SK-N-SH treated with all-trans-retinoic acid at 6 μM for 48 hours (cell line): ENCODE measurements at places on chromosomes 7 and 10.

- no peak for ATAC-seq
Observed at GRCh38 chr7:138328215-138328614, 131.8 kb upstream of the TRIM24 start.

GRCh38 chr7:22958742-22959141, 55.2 kb downstream of the HYCC1 start:
- ATAC-seq, result no peak

DNA sequence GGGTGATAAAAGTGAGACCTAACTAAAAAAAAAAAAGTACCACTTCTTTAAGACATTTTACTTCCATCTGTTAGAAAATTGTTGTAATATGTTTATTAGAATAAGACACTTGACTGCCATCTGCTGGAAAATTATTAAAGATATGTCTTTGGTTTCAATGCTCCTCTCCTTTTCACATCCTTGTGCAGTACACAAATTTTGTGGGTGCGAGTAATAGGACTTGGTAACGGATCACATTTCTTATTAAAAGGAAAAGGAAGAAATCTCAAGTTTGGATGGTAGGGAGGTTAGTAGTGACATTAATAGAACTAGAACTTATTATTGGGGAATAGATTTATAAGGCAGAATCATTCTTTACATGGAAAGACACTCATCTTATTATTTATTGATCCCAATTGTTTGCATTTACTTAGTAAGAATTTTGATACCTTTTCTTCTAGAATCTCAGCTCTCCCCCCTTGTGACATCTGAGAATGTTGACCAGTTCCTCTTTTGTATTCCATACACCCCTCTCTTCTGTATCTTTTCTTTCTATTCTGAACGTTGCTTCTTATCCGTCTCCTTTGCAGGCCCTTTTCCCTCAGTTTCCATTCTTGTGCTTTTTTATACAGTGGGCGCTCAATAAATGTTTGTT, 43.0 kb upstream of the RPA3 start:
- peak; percentile 83 for ATAC-seq

- no peak for ATAC-seq
Observed at GRCh38 chr10:77673515-77674140, 36.0 kb upstream of the KCNMA1 start.

DNA sequence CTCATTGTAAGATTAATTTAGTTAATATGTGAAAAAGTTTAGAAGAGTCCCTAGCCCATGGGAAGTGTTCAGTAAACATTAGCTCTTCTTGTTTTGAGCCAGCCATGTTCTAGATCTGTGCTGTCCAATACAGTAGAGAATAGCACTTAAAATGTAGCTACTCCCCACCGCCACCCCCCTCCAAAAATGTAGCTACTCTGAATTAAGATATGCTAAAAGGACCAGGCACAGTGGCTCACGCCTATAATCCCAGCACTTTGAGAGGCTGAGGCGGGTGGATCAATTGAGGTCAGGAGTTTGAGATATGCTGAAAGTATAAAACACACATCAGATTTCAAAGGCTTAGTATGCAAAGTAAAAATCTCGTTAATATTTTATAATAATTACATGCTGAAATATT, 47.3 kb upstream of the MXI1 start:
- ATAC-seq, result no peak

- ATAC-seq, result no peak
Observed at GRCh38 chr7:77359599-77359998, 56.5 kb downstream of the GSAP start.

DNA sequence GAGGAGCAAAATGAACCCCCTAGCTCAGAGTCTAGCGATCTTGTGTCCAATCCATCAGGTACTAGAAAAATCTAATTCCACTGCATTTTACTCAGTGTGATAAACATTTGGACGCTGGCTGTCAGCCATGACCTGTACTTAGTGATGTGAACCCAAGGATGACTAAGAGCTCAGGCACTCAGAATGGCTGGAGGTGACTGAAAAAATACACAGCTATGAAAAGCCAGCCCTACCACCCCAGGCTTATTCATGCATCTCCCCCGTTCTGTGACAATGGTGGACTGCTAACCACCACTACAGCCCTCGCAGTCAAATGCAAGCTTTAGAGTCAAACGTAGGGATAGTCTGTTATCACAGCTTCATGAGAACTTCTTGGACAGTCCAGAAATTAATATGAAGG, 14.9 kb downstream of the AFAP1L2 start:
- ATAC-seq, result no peak
